ENCODE measurements at places on chromosomes 12 and 14. TPM values are rescaled to one million over a fixed set of nuclear protein-coding genes. Genes with fewer than 3 reads are reported as not detected.

The BICDL1 gene
- not detected for total RNA-seq

The SMIM41 gene
- total RNA-seq: not detected

The IQSEC3 gene
- total RNA-seq: 0.36 TPM

The CINP gene
- total RNA-seq: 25.1 TPM

DNA sequence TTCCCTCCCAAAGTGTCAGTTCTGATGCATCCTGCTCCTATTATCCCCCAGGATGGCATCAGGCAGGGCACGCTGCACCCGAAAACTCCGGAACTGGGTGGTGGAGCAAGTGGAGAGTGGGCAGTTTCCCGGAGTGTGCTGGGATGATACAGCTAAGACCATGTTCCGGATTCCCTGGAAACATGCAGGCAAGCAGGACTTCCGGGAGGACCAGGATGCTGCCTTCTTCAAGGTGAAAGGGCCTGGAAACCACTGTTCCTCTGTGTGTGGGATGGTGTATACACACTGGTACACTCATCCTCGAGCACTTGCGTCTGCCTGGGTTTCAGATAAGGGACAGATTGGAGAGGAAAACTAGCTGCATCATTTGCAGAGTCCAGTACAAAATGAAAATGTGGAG, 1.0 kb downstream of the IRF9 start:
- H3K36me3 ChIP-seq: no peaks in the 10 kb centered on the region
- DNase-seq: no peak
- peak overlapping the region; percentile 63 for H3K4me3 ChIP-seq
- peak overlapping the region; percentile 89 for H3K27ac ChIP-seq
- no peaks in the 10 kb centered on the region for H3K27me3 ChIP-seq
- peaks cover 30% of the 10 kb centered on the region for H3K4me1 ChIP-seq

DNA sequence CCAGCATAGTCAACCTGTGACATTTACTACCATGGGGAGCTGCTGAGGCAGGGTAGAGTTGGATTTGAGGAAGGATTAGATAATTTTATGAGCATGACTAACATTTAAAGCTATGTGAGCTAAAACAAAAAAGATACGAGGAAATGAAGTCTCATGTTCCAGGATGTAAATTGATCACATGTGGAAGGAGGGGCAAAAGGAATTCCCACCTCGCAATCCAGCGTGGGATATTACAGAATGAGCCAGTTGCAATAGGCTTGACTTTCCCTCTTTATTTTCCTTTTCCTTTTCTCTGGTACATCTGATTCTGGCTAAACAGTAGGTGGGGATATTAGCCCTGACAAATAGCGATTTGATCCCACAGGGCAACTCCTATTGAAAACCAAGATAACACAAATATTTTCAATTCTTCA, 214.9 kb upstream of the HMGA2 start:
- H3K27me3 ChIP-seq: peaks cover 3% of the 10 kb centered on the region
- H3K36me3 ChIP-seq: no peaks in the 10 kb centered on the region
- H3K4me3 ChIP-seq: no peak overlapping the region

GRCh38 chr12:118391836-118392235, 15.5 kb downstream of the SUDS3 start:
- H3K4me1 ChIP-seq: peaks cover 11% of the 10 kb centered on the region
- H3K36me3 ChIP-seq: no peaks in the 10 kb centered on the region
- H3K27ac ChIP-seq: no peak overlapping the region
- DNase-seq: no peak
- no peak overlapping the region for H3K4me3 ChIP-seq

- peaks cover 19% of the 10 kb centered on the region for H3K27me3 ChIP-seq
- peaks cover 22% of the 10 kb centered on the region for H3K4me1 ChIP-seq
- no peaks in the 10 kb centered on the region for H3K36me3 ChIP-seq
- no peak overlapping the region for H3K27ac ChIP-seq
Measured at GRCh38 chr12:460261-461230, 807 bp downstream of the B4GALNT3 start.

DNA sequence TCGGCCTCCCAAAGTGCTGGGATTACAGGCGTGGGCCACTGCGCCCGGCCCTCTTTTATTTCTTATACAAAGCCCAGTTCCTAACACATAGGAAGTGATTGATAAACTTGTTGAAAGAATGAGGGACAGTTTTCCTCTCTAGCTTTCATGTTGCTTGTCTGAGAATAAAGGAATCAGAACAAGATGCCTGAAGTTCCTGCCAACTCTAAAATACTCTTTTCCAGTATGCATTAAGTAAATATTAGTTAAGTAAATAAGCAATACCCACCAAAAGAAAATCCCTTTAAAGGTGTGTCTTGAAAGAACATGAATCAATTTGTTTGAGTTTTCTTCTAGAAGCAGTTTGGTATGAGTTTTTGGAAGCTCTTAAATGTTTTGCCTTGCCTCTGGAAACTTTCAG, 24.4 kb upstream of the CD27 start:
- H3K27ac ChIP-seq: no peak overlapping the region
- H3K27me3 ChIP-seq: no peaks in the 10 kb centered on the region
- DNase-seq: no peak
- no peak overlapping the region for H3K4me3 ChIP-seq

DNA sequence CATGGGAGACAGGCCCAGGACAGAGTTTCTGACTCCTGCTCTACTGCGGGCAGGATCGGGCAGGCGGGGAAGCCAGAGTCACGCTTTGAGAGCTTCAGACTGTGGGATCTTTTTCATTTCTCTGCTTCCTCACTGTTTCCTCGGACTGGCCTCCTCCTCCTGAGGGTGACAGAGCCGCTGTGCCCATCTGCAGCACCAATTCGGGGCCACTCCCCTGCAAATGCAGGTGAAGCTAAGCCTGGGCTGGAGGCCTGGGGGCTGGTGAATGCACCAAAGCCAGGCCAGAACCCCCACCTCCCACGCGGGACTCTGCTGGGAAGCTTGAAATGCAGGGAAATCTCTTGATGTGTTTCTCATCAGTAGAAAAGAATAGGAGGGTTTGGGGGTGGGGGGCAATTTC, 77.5 kb downstream of the FOXN3 start:
- peak overlapping the region; percentile 58 for H3K27ac ChIP-seq
- H3K36me3 ChIP-seq: no peaks in the 10 kb centered on the region
- no peak for DNase-seq
- no peaks in the 10 kb centered on the region for H3K27me3 ChIP-seq
- H3K4me1 ChIP-seq: peaks cover 73% of the 10 kb centered on the region
- H3K4me3 ChIP-seq: no peak overlapping the region

DNA sequence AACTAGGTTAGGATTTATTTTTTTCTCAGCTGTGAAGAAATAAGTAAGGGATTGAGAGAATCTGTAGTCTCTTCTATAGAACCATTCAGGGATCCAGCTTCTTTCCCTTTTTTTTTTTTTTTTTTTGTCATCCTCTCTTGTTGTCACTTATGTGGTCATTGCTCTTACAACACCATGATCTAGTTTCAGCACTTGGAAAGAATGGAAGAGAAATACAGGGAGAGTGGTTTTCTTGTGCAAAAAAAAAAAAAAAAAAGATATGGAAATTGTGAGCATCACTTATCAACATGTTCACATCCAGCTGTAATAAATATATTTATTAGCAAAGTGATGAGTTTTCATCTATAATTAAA, 599.3 kb downstream of the SLC6A15 start:
- no peaks in the 10 kb centered on the region for H3K27me3 ChIP-seq
- no peaks in the 10 kb centered on the region for H3K4me1 ChIP-seq
- no peak overlapping the region for H3K27ac ChIP-seq
- H3K4me3 ChIP-seq: no peak overlapping the region
- DNase-seq: no peak

GRCh38 chr12:42145552-42146215, 1.0 kb upstream of the GXYLT1 start:
- peak overlapping the region; percentile 52 for H3K4me3 ChIP-seq
- H3K27me3 ChIP-seq: no peaks in the 10 kb centered on the region
- peaks cover 33% of the 10 kb centered on the region for H3K4me1 ChIP-seq

DNA sequence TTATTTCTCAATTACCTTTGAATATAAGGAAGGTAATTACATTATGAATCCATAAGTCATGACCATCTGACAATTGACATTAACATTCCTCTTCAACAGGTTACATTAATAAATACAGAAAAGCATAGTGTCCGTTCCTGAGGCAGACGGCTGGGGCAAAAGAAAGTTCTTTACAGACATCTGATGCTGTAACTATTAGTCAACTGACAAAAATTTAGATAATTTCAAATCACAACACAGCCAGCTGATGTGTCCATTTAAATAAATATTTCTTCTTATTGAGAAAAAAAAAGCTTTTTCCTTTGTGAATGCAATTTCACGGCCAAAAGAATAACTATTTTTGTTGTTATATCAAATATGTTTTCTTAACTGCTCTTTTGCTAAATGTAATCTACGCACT, 9.2 kb upstream of the PYROXD1 start:
- no peak overlapping the region for H3K4me3 ChIP-seq
- DNase-seq: no peak
- H3K27ac ChIP-seq: no peak overlapping the region
- no peaks in the 10 kb centered on the region for H3K36me3 ChIP-seq

GRCh38 chr12:67018105-67018504, 251.1 kb upstream of the CAND1 start:
- no peaks in the 10 kb centered on the region for H3K36me3 ChIP-seq
- H3K4me1 ChIP-seq: no peaks in the 10 kb centered on the region
- DNase-seq: no peak
- no peaks in the 10 kb centered on the region for H3K27me3 ChIP-seq
- no peak overlapping the region for H3K4me3 ChIP-seq
- no peak overlapping the region for H3K27ac ChIP-seq

- peak; percentile 85 for DNase-seq
- no peaks in the 10 kb centered on the region for H3K4me1 ChIP-seq
- peak within 1 kb of the TSS; percentile 89 for H3K27ac ChIP-seq
- H3K27me3 ChIP-seq: no peaks in the 10 kb centered on the region
- H3K4me3 ChIP-seq: peak within 1 kb of the TSS; percentile 92
Measured at GRCh38 chr14:68979021-68979721, at the start of gene ACTN1. TSS of gene ACTN1 (minus strand) at chr14:68979302. CDS start at chr14:68979056, 246 bp downstream.

DNA sequence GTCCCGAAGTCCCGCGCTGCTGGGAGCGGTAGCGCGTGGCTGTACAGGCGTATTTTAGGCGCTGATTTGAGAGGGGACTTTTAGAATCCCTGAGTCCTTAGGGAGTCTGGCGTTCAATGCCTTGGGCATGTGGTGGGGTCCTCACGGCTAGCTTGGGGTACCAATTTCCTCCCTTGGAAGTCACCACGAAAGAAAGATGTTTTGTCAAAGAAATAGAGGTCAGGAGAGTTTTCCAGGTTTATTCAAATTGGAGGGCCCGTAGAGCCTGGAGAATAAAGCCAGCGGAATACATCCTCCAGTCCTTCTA, 63.9 kb downstream of the KLHL28 start:
- H3K27ac ChIP-seq: peak overlapping the region; percentile 83
- H3K4me3 ChIP-seq: peak overlapping the region; percentile 86
- H3K27me3 ChIP-seq: no peaks in the 10 kb centered on the region

DNA sequence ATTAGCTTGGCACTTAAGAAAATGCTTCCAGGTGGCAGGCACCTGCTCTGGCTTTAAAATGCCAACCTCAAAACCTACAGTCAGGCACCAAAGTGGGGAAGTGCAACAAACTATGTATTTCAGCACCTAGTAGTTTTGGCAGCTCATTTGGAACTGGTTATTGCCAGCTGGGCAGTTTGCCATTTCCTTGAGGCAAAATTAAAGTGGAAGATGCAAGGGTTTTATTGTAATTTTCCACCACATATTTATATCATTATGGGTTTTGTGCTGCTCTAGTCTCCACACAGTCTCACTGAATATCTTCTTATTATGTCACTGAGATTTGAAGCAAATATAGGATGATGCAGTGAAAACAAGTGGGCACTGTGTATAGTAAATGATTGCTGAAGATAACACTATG, 117.0 kb downstream of the PRKD1 start:
- no peaks in the 10 kb centered on the region for H3K36me3 ChIP-seq
- no peak overlapping the region for H3K4me3 ChIP-seq
- no peaks in the 10 kb centered on the region for H3K27me3 ChIP-seq
- H3K4me1 ChIP-seq: peaks cover 7% of the 10 kb centered on the region
- no peak for DNase-seq

DNA sequence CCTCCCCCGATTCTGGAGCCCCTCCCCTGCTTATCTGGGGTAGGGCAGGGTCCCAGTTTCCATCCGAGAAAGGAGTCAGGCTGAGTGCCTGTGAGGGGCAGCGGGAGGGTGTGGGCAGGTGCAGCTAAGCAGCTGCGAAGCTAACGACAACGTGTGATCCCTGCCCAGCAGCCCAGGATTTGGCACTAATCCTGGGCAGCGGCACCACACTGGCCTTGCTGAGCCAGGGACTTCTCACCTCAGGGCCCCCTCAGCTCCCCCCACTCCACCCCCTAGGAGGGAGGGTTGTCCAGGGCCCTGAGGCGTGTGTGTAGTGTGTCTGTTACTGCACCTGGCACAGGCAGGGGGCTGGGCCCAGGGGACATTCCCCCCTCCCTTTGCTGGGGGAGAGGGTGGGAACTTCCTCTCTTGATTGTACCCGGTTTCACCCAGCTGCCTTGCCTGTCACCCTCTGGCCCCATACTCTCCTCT, 1.8 kb downstream of the SMIM41 start:
- H3K4me1 ChIP-seq: peaks cover 35% of the 10 kb centered on the region
- H3K4me3 ChIP-seq: no peak overlapping the region
- H3K27ac ChIP-seq: peak overlapping the region; percentile 77

DNA sequence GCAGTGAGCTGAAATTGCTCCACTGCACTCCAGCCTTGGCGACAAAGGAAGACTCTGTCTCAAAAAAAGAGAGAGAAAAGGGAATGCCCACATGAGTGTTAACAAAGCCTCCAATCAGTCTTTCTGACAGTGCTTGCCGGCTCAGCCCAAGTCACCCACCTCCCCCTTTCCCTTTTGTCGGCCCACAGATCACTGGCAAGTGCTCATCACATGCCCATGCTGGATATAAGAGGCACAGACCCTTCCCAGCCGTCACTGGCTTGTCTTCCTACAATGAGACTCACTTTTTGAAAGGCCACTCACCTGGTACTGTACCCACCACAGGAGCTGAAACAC, 70.8 kb downstream of the CCDC88C start:
- H3K4me3 ChIP-seq: no peak overlapping the region
